ENCODE measurements at places on chromosomes 11 and 22.

- DNase-seq, result peak; percentile 72
Measured at GRCh38 chr11:27861706-27862430, 161.6 kb upstream of the BDNF start.

- no peak for DNase-seq
Measured at GRCh38 chr11:123544631-123545375, 109.6 kb downstream of the SCN3B start.

- DNase-seq, result no peak
Measured at GRCh38 chr11:65547446-65548125, 10.6 kb downstream of the LTBP3 start.

DNA sequence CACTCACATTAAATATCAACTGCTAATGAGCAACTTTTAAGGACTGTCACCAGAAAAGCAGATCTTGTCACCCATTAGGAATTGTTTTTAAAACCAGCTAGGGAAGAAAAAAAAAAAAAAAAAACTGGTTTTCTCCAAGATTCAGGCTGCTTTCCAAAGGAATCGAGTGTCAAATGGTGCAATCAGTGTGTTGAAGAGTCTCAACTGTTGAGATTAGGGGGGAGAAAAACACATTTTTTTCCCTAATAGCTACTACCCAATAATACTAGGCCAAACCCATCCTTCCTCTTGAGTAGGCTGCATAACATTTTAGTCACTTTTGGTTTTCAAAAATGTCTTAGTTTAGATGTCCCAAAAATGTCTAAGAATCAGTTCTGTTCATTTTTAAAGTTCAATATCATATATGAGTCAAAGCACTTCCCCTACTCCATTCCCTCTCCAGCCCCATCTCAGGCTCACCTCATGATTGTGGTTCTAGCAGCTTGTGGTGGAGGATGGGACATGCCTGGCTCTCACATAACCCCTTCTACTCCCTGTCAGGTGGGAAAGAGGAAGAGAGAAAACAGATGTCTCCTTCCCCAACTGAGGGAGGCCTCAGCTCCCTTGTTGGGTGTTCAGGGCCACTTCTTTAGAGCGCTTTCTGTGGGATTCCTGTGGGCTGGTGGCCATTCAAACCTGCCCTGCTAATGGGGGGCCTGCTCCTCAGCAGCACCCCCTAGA, 193.6 kb downstream of the CWF19L2 start:
- DNase-seq, result no peak

DNA sequence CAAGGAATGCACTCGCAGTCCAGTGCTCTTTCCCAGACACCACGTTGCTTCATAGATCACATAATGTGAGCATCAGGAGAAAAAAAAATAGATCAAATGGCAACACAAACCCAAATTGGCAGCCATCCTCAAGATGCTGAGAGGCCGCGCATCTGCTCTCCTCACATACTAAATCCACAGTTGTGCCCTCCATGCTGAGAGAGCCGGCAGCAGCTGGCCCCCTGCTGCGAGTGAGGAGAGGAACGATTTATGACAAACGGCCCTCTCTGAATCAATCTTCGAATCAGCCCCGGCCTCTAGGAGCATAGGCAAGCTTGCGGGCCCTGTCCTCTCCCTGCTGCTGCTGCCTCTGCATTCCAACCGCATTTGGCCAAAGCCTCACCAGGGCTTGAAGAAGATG, 159.9 kb upstream of the TENM4 start:
- no peak for DNase-seq

GRCh38 chr11:125275905-125276618, 111.5 kb downstream of the PKNOX2 start:
- DNase-seq, result no peak

DNA sequence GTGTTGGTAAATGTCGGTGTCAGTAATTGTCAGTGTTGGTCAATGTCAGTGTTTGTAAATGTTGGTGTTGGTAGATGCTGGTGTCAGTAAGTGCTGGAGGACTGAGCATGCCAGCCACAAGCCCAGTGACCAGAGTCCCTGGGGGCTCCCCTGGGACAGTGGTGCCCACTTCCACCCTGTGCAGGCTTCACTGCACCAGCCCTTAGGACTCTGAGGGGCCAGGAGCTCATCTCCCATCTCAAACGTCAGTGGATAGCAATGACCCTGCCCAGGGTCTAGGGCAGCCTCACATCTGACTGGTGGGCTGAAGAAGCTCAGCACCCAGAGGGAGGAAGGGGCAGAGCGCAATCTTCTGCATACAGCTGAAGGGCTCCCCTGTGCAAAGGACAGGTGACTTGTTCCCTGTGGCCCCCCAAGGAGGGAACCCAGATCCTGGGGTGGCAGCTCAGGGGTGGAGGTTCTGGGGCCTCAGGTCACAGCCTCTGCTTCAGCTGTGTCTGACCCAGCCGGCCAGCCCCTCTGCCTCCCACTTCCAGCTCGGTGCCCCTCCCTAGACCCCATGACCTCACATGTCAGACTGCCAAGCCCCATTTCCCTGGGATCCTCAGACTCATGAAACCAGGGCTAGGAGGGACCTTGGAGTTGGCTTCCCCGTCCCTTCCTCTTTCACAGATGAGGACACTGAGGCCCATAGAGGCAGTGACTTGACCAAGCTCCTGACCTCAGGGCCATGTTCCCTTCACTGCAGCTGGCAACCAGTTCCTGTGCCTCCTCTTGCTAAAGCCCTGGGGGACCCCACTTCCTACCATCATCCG, 138.4 kb downstream of the CRYBB2 start:
- DNase-seq, result no peak

GRCh38 chr11:36453678-36454077, 56.4 kb downstream of the TRAF6 start:
- DNase-seq, result no peak

DNA sequence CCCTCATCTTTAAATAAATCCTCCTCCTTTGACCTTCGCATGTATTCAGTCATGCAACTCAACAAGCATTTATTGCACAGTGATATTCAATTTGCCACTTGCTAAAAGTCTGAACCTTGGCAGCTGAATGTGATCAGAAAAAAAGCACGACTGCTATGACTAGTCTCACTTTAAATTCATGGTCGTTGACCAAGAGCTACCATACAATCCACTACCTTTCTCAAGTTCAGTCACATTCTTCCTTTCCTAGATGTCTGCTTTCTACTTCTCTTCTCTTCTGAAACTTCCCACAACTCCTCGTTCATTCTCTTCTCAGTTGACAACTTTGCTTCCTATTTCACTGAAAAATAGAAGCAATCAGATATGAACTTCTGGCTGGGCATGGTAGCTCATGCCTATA, 2.0 kb upstream of the SAA1 start:
- no peak for DNase-seq

GRCh38 chr11:59510941-59511589, at the start of gene OR4D9:
TSS of gene OR4D9 (plus strand) at chr11:59511539. CDS start at chr11:59514913, 3,374 bp downstream.
- no peak for DNase-seq

GRCh38 chr11:107702723-107703122, 9.1 kb downstream of the SLN start:
- no peak for DNase-seq

GRCh38 chr11:108983636-108984420, 319.0 kb downstream of the DDX10 start:
- DNase-seq, result no peak

GRCh38 chr22:39470451-39471291, 13.9 kb downstream of the MGAT3 start:
- DNase-seq, result no peak

DNA sequence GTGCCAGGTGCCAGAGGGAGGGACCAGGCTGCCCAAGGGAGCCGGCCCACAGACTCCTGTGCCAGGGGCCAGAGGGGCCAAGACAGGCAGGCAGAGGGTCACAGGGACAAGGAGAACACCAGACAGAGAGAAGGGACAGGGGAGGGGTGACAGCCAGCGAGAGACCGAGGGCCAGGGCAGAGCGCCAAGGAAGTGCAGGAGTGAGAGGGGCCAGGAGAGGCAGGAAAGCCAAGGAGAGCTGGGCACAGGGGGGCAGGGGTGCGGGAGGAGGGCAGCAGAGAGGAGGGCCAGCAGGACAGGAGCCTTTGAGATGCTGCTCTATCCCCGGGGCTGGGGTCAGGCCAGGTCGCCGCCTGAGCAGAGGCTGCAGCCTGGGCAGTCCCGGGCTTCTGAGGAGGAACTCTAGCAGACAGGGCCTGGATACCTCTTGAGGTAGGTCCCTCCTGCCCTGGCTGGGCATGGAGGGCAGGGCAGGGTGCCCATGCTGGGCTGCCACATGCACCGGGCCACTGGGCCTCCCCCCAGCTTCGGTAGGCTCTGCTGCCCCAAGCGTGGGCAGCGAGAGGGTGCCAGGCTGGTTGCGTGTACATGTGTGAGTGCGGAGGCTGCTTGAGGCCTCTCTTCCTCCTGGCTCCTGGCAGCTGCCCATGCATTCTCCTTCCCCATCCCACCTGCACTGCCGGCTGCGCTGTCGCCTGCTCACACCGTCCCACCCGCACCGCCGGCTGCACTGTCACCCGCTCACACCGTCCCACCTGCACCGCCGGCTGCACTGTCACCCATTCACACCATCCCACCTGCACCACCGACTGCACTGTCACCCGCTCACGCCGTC, 12.2 kb downstream of the LSP1 start:
- no peak for DNase-seq

DNA sequence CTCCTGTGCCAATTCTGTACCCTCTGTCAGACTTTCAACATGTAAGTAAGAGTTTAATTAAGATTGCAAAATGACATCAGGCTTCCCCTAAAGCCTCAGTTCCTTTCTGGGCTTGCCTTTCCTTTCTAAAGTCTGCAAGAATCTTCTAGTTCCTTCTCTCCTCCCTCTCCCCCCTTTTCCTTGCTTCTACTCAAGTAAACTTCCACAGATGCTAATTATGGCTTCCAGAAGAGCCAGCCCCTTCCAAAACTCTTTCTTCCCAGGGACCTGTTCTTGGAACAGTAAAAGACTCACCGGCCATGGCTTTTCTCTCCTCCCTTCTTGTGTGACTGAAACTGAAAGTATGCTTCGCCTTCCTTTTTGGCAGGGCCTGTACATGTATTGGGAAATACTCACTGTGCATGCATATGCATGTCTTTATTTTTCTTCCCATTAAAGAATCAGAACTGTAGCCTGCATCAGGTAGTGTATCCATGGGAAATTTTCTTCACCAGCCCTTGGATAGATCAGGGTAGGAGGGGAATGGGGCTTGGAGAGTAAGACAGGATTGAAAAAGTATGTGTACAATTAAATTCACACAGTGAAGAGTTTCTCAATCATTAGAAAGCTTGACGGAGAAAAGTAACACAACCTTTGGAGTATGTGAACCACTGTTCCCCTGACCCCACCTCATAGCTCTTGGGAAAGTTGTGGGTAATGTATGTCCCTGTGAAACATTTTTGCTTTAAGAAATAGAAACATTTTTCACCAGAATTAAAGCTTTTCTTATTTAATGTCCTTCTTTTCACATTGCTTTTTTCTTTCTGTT, at the start of gene CASP1:
Gene CASP1 (minus strand): TSS at position 332 of the 808 bp plus-strand sequence. CDS start 31 bp downstream, at position 301.
- peak; percentile 74 for DNase-seq

GRCh38 chr11:44067266-44067665, 1.2 kb downstream of the ACCS start:
- DNase-seq, result no peak

DNA sequence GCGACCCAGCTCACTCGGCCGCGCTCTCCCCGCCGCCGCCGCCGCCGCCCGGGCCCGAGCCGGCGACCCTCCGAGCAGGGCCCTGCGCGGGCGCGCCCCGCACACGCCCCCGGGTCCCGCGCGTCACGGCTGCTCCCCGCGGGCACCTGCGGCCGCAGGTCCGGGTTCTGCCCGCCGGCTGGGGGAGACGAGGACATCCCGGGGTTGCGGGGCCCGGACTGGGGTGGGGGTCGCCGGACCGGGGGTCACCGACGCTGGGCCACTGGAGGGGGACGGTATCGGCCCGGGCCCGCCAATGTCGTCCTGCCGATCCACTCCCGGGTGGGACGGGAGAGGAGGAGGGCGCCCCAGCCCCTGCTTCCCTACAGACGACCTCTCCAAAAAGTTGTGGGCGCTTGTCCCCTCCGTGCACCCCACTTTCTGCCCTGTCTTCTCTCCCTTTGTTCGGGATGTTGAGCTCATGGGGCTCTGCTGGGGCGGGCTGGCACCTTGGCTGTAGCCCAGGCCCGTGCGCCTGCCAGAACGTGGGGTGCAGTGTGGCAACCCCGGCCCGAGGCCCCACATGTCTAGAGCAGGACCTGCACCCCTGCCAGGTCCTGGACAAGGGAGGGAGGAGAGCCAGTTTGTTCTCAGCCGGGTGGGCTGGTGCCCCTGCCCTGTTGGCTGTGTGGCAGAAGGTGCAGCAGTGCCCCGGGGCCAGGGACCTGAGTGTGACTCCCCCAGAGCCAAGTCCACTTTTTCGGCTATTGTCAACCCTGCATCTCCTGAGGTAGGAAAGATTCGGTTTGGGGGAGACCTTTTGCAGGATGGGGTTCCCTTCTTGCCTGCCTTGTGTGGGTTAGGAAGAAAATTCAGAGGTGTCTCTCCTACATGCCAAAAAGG, 40.2 kb upstream of the CELSR1 start:
- DNase-seq, result no peak

GRCh38 chr11:64341851-64342791, 2.1 kb downstream of the CCDC88B start:
- DNase-seq, result peak; percentile 88

GRCh38 chr11:33802194-33802950, 28.1 kb upstream of the FBXO3 start:
- DNase-seq, result no peak

DNA sequence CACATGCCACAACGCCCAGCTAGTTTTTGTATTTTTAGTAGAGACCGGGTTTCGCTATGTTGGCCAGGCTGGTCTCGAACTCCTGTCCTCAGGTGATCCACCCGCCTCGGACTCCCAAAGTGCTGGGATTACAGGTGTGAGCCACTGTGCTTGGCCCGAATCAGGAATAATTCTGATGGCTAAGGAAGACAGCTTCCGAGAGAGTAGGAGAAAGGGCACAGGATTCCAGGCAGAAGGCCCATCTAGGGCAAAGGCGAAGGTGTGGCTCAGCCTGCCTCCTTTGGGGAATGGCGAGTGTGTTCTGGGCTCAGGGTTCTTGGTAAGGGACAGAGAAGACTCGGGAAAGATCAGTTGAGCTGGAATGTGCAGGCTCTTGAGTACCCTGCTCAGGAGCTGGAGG, 1.6 kb upstream of the SYCE3 start:
- DNase-seq, result no peak

- no peak for DNase-seq
Measured at GRCh38 chr11:105582497-105582896, 27.4 kb upstream of the GRIA4 start.

DNA sequence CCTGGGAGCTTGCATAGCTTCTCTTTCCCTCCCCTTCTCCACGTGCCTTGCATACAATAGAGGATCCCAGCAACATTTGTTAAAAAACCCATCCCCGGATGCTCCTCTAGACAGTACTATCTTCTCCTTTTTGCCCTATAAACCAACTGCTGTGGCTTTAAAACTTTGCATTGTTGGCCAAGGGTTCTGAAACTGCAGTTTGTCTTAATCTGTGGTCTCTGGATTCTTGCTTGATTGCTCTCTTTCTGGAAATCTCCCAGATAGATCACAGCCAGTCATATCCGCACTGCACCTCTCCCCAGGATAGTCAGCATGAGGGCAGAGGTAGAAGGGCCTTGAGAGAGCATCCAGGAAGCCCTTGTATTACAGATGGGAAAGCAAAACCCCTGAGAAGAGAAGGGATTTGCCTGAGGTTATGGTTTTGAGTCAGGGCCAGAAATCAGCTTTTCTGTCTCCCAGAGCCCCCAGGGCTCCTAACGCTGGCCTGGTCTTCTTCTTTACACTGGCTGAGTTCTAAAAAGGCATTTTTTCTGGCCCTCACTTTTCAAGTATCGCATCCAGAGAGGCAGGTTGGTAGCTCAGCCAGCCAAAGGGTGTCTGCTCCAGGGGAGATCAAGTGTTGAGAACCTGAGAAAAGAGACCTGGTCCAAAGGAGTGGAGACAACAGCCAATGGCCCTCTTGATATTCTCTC, 70.6 kb downstream of the ADM start:
- no peak for DNase-seq

All from RWPE1 (cell line).